ENCODE measurements at places on chromosomes 7 and 10.

DNA sequence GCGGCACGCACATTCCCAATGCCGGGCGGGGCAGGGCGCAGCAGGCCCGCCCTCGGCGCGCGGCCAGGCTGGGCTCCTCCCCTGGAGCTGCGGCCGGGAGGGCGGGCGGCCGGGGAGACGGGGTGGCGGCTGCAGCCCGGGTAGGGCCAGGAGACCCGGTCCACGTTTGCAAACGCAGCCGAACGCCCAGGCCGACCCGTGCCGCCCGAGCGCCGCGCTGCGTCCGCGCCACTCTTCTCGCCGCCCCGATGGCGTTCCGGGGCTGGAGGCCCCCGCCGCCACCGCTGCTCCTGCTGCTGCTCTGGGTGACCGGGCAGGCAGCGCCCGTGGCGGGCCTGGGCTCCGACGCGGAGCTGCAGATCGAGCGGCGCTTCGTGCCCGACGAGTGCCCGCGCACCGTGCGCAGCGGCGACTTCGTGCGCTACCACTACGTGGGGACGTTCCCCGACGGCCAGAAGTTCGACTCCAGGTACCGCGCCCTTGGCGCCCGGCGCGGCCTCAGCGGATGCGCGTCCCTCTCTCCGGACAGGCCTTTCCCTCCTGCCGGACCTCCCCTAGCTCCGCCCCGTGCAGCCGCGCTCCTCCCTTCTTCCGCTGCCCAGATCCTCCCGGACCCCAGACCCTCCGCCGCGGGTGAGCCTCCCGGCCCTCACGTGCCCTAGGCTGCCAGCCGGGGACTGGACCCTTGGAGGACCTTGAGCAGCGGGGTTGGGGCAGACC lies at the start of gene FKBP9:
Gene FKBP9 (plus strand): TSS at position 115 of the 720 bp plus-strand sequence. CDS start 134 bp downstream, at position 249.
- DNase-seq, result peak; percentile 81

- no peak for DNase-seq
Observed at GRCh38 chr7:43879477-43879876, 10.2 kb upstream of the MRPS24 start.

DNA sequence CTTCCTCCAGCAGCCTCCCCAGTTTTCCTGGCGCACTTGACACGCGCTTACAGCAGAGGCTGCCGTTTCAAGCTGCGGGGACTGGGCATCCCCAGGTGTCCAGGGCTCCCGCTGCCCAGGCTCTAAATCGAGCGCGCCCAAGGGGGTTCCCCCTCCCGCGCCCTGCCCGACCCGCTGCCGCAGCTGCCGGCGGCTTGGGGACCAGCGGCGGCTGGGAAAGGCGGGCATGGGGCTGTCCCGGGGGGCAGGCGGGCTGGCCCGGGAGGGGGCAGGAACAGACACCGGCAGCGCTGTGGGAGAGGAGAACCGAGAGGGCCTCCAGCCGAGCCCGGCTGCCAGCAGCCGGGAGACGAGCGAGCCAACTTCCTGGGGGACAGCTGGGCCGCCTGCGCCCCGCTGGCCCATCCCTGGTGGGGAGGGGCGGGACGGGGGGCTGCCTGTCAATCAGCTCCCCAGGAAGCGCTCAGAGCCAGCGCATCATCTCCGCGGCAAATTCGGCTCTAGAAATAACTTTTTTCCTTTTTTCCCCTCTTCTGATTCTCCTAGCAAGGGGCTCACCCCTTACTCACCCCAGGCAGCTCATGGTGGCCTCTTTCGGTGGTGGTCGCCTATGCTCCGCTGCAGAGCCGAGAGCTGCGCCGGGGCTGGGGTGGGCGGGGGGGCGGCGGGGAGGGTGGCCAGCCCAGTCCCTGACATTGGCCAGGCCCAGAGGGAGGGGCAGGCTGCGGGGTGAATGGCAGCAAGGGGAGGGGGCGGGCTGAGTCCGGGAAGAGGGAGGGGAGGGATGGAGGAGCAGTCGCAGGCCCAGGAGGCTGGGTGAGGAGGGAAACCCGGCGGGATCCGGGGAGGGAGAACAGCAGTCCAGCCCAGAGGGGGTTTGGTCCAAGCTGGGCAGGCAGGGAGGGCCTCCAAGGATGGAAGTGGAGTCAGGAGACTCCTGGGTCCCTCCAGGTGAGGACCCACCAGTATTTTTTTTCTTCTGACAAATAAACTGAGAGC lies 14.7 kb downstream of the GRID2IP start:
- DNase-seq, result no peak

DNA sequence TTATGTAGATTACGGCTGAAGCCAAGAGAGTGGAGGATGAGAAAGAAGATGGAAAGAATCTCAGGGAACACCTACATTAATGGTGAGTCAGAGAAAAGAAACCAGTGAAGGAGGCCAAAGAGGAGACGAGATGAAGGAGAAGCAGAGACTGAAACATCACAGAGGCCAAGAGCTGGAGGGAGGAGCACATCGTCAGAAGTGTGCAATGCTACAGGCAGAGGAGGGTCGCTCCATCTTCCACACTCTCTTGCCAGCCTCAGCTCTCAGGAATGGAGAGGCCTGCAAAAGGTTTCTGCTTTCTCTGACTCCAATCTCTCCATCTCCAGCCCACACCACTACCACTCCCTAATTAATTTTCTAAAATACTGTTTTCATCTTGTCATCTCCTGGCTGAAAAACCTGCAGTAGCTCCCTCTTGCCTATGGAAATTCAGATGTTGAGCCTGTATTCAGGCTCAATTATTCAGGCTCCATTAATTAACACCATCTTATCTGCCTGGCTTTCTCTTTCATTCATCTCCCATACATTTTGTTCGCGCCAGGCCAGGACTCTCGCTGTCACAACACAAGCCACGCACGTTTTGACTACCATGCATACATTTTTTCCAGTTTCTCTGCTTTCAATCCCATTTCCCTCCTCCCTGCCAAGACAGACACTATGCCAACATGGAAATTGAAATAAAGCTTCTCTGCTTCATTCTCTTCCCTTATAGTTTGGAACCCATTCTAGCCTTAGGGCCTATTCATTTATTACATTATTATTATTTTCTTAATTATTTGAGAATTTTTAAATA lies 165.8 kb downstream of the INHBA start:
- DNase-seq, result peak; percentile 61

DNA sequence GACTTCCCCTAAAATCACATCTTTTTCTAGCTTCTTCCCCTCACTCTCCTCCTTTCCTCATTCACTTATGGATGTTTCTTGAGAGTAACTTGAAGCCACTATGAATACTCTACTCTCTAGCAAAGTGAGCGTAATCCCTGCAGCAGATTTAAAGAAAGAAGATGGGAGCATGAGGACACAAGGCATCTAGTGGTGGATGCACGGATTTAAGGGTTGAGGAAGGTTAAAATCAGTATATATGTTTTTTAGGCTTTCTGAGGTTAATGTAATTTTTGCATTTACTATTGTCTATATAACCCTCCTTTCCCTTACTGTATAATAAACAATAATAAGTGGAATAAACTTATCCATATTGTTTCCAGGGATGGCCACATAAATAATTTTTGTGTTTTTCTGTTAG lies 495.2 kb upstream of the TPK1 start:
- DNase-seq, result no peak

- no peak for DNase-seq
Observed at GRCh38 chr7:78261302-78261701, 462.7 kb downstream of the PHTF2 start.

DNA sequence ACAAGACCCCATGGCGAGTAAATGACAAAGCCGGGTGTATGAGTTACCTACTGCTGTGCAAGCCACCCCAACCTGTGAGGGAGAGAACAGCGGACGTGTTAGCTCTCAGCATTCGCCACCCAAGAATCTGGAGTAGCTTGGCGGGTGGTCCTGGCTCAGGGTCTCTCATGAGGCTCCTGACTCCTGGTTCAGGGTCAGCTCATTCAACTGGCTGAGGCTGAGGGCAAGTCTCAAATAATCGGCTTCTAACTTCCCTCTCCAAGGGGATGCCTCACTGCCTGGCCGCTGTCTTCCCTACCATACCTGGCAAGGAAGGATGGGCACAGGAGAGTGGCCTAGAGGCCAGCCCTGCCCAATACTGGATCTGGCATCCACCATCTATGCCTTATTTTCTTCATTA lies 94.2 kb downstream of the HTR5A start:
- no peak for DNase-seq
